Fibroblast of villous mesenchyme (primary cell): ENCODE measurements at places on chromosomes 4 and X. TPM values are rescaled to one million over a fixed set of nuclear protein-coding genes. Genes with fewer than 3 reads are reported as not detected.

DNA sequence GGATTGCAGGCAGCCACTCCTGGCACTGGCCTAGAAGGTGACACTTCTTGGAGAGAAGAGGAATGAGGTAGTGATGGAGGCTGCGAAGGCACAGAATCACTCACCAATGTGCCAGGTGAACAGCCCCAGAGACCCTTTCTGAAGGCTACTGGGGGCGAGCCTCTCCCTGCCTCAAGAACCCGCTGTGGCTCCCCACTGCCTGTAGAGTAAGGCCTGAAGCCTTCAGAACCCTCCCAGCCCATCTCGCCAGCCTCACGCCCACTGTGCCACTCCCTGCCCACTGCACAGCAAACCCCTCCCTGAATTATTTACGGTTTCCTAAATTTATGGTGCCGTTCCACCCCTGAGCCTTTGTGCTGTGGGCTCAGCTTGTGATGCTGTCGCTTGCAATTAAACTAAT lies 24.2 kb upstream of the SORCS2 start:
- no peak for DNase-seq

DNA sequence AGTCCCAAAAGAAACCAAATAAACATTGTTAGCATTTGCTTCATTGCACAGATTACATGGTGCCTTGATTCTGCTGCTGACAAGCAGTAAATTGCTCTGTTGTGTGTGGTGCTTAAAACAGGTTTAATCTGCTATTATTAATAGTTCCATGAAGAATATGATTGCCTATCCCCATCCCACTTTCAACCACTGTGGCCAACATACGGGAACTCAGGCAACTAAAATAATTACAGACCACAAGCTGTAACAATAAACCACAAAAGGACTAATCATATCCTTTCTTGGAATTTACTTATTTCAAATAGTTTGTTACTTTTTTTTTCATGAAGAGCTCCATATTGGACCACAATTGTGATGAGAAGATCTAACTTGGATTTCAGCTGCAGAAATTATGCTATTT lies 131.5 kb downstream of the PACRGL start:
- DNase-seq, result no peak

GRCh38 chr4:26583538-26583864 lies 383 bp upstream of the TBC1D19 start:
- DNase-seq, result no peak

- DNase-seq, result peak; percentile 58
Measured at GRCh38 chr4:38169524-38169923, 209.3 kb downstream of the PTTG2 start.

DNA sequence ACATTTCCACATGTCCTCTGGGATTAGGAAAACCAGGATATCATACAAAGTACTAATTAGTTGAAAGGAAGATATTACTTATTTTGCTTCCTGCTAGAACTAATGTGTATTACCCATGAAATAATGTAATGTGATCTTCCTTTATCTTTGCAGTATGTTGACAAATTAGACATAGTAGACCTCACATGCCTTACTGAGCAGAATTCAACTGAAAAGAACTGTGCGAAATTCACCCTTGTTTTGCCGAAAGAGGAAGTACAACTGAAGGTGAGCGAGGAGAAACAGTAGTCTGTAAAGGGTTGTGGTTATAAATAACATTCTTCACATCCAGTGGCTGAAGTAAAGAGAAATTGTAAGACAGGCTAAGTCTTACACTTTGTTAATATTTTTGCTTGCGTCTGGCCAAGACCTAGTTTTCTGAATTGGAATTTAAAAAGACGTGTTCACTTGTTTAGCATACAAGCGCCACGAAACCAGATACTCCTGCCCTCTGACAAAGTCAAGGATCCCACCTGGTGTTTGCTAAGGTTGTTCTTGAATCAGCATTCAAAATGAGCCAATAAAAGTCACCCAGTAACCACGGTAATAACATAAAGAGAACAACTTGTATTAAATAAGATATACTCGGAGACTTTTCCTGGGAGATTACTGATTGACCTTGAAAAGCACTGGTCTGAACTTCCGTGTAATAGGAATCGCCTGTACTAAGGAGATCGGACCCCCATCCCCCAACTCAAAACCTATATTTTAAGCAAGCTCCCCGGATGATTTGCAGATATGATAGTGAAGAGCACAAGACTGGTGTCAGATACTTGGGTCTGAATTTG lies 16.9 kb downstream of the STAP1 start:
- DNase-seq, result no peak

DNA sequence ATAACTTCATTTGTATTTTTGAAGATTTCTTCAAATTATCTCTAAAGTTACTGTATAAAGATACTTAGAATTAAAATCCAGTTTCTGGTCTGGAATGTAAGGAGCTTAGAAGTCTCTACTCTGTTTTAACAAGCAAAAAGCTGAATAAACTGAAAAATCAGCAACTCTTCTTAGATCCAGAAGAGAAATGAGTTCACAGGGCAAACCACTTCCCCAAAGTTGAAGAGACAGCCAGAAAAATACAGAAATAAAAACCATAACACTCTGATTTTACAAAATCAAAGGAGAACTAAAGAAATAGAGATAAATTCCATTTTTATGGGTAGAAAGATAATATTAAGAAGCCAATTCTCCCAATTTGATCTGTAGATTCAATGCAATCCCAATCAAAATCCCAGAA lies 1166.8 kb downstream of the ADGRL3 start:
- DNase-seq, result no peak

DNA sequence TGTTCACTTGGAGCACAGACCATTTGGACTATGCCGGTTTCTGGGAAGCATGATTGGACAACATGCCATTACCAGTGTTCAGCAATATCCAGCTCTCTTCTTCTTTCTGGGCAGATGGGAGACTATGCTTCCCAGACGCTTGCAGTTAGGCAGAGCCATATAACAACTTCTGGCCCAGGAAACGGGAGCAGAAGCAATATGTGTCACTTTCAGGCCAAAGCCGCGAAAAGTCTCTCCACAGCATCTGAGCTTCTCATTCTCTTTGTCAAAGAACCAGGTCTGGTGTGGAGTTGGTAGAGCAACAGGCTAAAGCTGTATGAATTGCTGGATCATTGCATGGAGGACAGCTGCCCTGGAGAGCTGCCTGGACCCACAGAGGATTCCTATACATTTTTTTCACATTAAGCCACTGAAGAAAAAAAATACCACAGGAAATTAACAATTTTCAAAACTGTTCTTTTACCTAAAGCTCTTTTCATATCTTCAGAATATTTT lies 131.4 kb upstream of the FRG1 start:
- DNase-seq, result no peak

DNA sequence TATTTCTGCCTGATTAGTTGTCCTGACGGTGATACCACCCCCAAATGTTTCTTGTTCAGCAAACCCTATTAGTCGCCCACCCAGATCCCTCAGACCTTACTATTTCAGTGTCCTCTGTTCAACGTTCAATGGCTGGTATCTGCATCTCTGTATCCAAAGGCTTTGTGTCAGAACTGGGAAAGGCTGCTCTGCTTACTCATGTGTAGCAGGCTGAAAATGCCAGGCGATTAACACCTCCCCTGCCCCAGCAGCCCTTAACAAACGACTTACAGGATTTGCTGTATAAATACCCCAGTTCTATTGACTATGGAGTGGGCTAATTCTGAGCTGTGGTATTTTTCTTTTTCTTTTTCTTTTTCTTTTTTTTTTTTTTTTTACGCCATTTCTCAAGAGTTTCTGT lies 415.0 kb downstream of the ZNF674 start:
- DNase-seq, result no peak

GRCh38 chr4:118237531-118237930 lies 115.3 kb downstream of the PRSS12 start:
- DNase-seq, result no peak

Gene F11
- total RNA-seq, result not detected in 2 replicates

Gene OSTC
- 277 and 451 TPM in 2 replicates for total RNA-seq

Gene TLR7
- not detected in 2 replicates for total RNA-seq
